ENCODE measurements at places on chromosomes 2 and 18.

DNA sequence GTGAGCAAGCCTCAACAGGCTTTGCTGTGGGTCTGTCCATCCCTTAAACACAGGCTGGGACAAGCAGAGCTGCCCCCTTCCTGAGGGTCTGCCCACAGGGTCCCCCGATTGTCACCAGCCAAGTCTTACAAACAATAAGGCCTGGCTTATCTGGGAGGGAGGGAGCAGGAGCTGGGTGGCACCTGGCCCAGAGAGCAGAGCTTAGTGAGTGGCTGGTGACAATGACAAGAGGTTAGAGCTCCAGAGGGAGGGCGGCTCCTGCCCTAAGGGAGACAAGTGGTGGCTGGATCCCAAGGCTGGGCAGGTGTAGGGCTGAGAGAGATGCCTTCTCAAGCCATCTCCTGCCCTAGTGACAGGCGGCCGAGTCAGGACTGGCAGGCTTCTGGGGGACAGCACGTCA is 125.5 kb downstream of the KLHL29 start:
- no peak for DNase-seq

DNA sequence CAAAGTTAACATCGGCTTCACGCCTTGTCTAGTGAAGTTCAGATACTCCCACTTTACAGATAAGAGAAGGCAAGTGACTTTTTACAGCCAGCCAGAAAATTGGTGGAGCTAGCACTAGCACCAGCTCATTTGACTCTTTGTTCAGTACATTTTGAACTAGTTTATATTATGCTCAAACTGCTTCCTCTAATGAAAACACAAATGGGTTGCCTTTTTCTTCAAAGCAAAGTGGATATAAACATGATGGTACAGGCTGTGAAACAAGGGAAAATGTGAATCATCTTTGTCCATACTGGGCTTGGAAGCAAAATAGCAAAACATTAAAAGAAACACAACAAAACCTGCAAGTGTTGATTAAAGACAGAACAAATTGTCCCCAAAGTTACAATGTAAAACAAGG is 99.6 kb upstream of the LHCGR start:
- DNase-seq, result no peak

DNA sequence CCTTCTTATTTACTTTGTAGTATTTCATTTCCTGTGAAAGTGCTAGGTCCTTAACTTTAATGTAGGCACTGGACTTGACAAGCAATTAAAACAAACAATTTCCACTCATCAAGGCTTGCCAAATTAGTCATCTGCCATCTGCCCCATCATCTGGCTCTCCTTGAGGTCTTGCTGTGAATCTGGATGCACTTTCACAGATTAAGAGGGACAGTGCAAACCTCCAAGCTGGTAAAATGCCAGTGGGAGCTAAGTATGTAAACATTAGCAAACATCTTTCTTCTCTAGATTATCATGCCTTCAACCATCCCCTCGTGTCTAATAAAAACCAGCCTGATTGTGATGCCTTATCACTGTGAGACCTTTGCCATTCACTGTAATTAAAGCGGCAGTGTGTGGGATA is 402.9 kb downstream of the ERBB4 start:
- no peak for DNase-seq

- DNase-seq, result no peak
These were observed 1.6 kb upstream of the PUM2 start for GRCh38 chr2:20352230-20352578.

DNA sequence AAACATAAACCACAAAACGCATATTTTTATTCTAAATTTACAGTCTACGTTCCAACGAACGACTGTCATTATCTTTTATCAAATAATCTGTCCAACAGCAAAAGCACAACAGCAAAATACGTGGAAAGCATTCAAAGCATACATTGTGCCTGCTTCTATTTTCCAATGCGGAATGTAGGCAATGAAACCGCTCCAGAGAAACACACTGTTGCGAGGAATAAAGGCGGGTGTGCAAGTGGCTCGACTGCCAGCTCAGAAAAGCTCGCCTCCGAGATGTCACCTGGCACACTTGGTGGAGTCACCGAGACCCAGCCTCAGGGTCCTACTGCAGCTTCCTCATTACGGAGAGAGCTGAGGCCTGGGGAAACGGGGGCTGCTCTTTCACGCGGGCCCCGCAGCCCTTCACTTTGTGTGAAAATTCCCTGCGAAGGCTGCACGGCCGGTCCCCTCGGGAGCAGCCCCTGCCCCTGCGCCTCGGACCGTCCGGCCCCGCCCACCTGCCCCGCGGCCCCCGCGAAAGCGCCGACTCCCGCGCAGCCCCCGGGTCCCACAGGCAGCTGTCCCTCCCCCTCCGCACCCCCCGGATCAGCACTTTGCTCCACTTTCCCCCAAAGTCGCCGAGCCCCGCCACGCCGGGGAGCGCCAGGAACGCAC is 752 bp downstream of the MGAT4A start:
- peak; percentile 66 for DNase-seq

GRCh38 chr18:77003316-77003715 is 129.3 kb downstream of the MBP start:
- no peak for DNase-seq

- no peak for DNase-seq
These were observed 8.6 kb upstream of the COBLL1 start for GRCh38 chr2:164850235-164850634.

GRCh38 chr2:173623438-173624319 is 269.0 kb downstream of the CDCA7 start:
- DNase-seq, result no peak

- DNase-seq, result no peak
These were observed 2094.5 kb upstream of the CELF4 start for GRCh38 chr18:39660141-39660540.

- DNase-seq, result no peak
These were observed 5.3 kb downstream of the COL3A1 start for GRCh38 chr2:188979187-188980114.

GRCh38 chr2:99707592-99707991 is 217.8 kb upstream of the REV1 start:
- no peak for DNase-seq

DNA sequence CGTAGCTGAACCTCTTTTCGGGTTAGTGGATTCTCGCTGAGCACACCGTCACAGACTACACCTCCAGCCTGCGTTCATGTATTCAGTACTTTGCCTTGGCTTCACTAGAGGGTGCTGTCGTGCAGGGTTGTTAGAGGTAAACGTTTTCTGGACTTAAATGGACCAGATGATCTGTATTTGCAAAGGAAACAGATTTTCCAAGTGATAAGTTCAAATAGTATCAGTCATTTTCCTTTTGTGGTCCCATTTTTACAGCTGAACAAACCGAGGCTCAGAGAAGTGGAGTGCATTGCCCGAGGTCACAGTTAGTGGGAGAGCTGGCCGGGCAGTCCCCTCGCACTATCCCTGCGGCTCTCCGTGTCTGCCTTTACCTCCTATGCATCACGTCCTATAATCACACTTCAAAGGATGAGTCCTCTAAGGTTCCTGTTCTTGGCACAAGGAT is 125.9 kb downstream of the MAP4K4 start:
- peak; percentile 70 for DNase-seq

DNA sequence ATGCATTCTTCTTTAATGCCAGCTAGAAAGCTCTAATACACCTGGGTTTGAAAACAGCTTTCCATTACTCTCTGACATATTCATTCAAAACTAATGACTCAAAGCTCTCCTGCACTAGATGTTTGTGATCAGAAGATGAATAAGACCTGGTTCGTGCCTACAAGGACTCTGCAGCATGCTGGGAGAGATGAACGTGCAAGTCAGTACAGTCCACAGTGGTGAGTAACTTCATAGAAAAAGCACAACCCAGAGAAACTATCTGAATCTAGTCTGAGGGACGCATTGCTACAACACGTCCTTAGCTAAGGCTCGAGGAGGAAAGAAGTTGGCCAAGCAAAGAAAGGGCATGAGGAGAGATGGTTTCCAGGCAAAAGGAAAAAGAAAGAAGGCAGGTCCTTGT is 234.3 kb downstream of the OSR1 start:
- no peak for DNase-seq

DNA sequence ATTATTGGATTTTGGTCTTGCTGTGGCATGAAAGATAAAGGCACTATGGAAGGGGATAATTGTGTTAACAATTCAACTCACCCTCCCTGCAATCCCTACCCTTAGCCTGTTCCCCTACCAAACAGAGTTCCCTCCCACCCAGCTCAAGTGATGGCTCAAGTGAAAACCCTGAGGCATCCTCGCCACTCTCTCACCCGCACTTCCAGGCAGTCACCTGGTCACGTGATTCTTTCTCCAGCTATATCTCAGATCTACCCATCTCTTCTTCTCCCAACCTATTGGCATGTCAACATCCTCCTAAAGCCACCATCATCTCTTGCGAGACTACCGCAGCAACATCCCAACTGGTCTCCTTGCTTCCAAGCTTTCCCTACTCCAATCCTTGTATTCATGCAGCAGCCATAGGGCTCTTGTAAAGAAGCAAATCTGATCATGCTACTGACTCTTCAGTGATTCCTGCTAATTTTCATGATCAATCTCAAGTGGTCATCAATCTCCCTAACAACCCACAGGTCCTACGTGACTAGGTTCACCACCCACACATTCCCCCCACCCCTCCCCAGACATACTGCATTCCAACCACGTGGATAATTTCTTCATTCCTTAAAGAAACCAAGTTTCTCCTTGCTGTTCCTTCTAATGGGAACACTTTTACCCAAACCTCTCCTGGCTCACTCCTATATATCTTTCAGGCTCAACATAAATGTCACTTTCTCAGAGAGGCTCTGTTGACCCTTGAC is 66.7 kb downstream of the MBD2 start:
- no peak for DNase-seq

GRCh38 chr18:7369006-7369405 is 138.1 kb downstream of the LRRC30 start:
- DNase-seq, result no peak

DNA sequence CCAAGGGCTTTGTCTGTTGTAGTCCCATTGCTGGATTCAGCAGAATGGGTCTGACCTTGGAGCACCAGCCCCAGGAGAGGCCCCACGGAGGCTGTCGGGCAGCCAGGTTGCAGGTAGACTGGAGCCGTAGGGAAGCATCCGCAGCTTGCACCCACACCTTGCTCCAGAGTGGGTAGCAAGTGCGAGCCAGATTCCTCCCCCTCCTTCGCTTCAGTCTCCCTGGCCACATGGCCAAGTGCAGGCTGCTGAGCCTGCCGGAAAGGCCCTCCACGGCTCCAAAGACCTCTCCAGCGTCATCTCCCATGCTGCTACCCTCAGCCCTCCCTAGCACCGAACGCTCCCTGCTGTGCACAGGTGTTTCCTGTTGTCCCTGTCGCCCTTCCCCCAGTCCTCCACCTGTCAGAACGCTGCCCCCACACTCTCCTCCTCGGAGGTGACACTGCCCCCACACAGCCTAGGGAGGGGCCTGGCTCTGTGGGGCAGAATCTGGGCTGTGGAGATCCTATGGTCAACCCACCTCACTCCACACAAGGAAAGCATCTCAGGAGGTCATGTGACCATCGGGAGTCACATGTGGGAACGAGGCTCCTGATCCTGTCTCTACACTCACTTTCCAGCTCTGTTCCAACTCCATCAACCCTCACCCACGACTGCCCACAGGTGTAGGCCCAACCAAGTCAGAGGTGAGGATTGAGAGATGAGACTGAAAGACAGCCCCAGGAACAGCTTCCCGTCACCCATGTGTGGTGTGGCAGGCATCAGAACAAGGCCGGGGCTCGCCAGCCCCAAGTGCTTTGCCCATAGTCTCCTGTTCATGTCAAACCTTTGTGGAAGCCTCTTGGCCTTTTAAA is 8.3 kb downstream of the KCNF1 start:
- DNase-seq, result no peak

DNA sequence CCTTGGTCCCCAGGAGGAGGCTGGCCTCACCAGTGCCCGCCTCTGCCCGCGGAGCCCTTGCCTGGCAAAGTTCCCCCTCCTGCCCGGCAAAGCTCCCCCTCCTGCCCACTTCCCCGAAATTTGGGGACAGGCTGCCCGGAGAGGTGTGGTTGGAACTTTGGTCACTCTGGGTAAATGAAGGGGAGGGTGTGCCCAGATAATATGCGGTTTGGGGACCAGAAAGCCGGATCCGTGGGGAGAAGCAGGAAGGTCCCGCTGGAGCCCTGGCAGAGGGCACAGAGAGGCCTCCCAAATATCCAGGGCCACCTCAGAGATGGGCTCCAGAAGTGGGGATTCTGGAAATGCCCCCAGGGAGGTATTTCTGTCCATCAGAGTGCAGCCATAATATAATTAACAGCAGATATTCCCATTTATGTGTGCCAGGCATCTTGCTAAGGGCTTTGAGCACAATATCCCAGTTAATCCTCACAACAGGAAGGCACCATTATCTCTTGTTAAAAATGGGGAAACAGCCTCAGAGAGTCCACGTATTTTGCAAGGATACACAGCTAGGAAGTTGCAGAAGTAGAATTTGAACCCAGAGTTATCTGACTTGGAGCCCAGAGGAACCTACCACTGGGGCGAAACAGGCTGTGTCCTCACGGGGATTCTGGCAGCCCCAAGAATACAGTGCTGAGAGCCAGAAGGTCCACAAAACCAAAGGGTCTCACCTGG is 914 bp downstream of the STEAP3 start:
- no peak for DNase-seq

- DNase-seq, result no peak
These were observed 230.3 kb upstream of the NRP2 start for GRCh38 chr2:205451901-205452512.

DNA sequence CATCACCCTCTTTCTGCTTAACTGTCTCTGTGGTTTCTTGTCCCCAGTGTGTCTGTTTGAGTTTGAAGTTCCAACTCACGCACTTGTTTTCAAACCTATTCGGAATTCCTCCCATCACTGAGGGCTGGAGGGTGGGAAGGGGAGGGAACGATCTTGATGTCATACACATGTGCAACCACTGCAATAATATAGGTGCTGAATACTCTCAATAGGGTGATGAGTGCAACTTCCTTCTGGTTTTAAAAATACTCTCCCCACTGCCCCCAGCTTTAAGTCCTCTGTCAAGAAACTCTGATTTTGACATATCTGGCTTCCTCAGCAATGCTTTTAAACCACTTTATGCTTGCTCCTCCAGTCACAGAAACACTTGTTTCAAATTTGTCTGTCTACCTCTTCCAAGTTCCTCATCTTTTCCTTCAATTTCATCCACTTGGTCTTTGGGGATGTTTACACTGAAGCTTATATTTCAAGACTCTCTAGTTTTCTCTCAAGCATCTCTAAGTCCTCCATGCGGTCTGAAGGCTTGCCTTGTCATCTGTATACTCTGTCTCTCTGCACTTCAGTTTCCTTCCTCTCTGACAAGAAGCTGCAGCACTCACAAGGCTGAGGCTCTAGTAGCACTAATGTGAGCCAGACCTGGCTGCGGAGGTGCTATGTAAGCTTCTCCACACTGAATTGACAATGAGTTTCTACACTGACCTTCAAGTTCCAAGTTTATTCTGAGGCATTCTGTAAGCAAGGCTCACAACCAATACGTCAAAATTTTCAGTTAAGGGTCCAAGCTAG is 422.3 kb downstream of the ZEB2 start:
- no peak for DNase-seq

DNA sequence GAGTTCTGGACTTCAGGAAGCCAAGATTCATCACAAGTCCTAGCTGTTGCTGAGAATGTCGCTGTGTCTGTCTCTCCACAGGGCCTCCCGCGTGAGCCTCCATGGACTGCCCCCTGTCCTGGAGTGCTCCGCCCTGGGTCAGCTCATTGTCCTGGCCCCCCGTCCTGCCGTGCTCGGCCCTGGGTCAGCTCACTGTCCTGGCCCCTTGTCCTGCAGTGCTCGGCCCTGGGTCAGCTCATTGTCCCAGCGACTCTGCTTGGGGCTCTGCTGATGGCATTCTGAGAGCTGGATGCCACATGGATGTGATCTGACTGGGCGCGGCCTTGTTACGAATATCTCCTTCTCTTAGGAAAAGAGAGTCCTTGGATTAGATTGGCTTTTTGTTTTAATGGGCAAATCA is 78.5 kb downstream of the EIPR1 start:
- no peak for DNase-seq
